Stimulated activated CD4-positive, alpha-beta T cell treated with anti-CD3 and anti-CD28 coated beads, Interleukin-1b, Interleukin-23, amount 100 ng/mL, for 24 hours (primary cell): ENCODE measurements at places on chromosomes 1 and 21.

GRCh38 chr1:21861602-21862429, 49.8 kb downstream of the LDLRAD2 start:
- no peak for DNase-seq

GRCh38 chr1:41713557-41714327, 205.0 kb downstream of the HIVEP3 start:
- DNase-seq: no peak

- DNase-seq: no peak
These were observed 228.8 kb downstream of the LTN1 start for GRCh38 chr21:28763809-28764418.

GRCh38 chr1:62706985-62707743, 19.0 kb upstream of the DOCK7 start:
- no peak for DNase-seq

GRCh38 chr1:64829411-64830029, 84.6 kb downstream of the RAVER2 start:
- DNase-seq: no peak

DNA sequence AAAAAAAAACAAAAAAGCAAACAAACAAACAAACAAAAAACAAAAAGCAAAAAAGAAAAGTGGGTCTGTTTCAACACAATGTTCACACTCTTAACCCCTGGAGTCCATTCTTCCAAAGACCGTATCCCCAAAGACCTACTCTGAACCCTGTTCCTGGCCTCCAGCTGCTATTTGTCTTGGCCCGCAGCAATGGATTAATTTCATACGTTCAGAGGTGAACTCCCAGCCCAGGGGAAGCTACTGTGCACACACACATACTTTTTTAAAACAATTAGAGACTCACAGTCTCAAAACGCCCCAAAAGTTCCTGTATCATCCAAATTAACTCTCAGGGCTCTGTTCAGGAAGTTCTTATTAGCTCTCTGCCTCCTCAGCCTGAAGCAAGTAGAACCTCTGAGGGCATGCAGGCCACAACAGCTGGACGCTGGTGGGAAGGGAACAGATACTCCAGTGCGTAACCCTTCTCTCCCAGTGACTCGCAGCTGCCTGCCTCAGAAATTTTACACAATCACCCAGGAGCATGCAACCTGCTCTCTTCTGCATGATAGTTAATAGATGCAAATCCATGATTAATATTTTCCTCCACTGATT, 395.4 kb downstream of the RRAGC start:
- no peak for DNase-seq

DNA sequence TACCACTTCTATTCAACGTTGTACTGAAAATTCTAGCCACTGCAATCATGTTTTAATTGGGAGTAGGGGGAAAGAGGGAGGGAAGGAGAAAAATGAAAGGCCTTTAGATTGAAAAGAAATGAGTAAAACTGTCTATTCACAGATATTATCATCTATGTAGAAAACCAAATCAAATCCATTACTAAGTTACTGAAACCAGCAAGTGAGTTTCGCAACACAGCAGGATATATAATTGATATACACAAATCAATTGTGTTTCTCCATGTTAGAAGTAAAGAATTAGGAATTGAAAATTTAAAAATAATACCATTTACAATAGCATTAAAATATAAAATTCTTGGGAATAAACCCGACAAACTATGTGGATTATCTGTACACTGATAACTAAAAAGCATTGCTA, 19.2 kb downstream of the SFT2D2 start:
- DNase-seq: no peak

DNA sequence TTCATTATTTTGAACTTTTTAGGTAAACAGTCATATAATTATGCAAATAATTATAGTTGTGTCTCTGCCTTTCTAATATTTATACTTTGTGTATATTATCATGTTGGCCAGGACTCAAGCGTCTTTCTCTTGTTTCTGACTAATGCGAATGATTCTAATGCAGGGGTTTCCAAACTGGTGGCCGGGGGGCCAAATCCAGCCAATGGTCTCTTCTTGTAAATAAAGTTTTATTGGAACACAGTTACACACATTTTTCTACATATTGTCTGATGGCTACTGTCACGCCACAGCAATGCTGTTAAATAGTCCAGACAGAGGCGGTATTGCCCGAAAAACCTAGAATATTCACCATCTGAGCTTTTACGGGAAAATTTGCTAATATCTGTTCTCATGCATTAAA, 8.9 kb upstream of the POFUT2 start:
- no peak for DNase-seq

- DNase-seq: no peak
These were observed 13.5 kb downstream of the RNF2 start for GRCh38 chr1:185058876-185059275.
